Activated CD8-positive, alpha-beta memory T cell treated with anti-CD3 and anti-CD28 coated beads for 36 hours (primary cell): ENCODE measurements at places on chromosomes 3 and 15. TPM values are rescaled to one million over a fixed set of nuclear protein-coding genes. Genes with fewer than 3 reads are reported as not detected.

Gene ACP3
- not detected for total RNA-seq

Gene SNX22
- 0.76 TPM for total RNA-seq

Gene CNTN3
- not detected for total RNA-seq

Gene SLC28A1
- not detected for total RNA-seq

Gene ARNT2
- not detected for total RNA-seq

Gene CEP70
- total RNA-seq, result 6.6 TPM

Gene MST1R
- 0.99 TPM for total RNA-seq

Gene SEMA3B
- total RNA-seq, result 0.46 TPM

Gene GOLGA8N
- total RNA-seq, result 1.0 TPM

Gene IL17RB
- total RNA-seq, result 0.36 TPM

Gene PTH1R
- total RNA-seq, result not detected

Gene SETMAR
- total RNA-seq, result 16.4 TPM

Gene LYZL4
- not detected for total RNA-seq

Gene FEZF2
- not detected for total RNA-seq

Gene PARP14
- total RNA-seq, result 40.7 TPM

Gene CTXND1
- total RNA-seq, result not detected

Gene PP2D1
- total RNA-seq, result not detected

Gene KLHL25
- 4.7 TPM for total RNA-seq

Gene GOLGA6A
- not detected for total RNA-seq

Gene DUOXA2
- total RNA-seq, result not detected

Gene ACTRT3
- 2.5 TPM for total RNA-seq

Gene PCSK6
- 1.1 TPM for total RNA-seq

Gene RETNLB
- not detected for total RNA-seq

Gene C3orf70
- 0.06 TPM for total RNA-seq

Gene CCDC13
- total RNA-seq, result 0.42 TPM

Gene ADAMTS17
- 1.6 TPM for total RNA-seq

Gene LIPC
- 1.1 TPM for total RNA-seq

Gene MAP1A
- total RNA-seq, result 0.82 TPM

Gene ANKRD63
- total RNA-seq, result not detected

Gene SYNPR
- total RNA-seq, result not detected

Gene GP5
- total RNA-seq, result 0.08 TPM

Gene KLHL40
- not detected for total RNA-seq

Gene UROC1
- total RNA-seq, result not detected

Gene ATP13A3
- total RNA-seq, result 213 TPM

Gene SAMMSON
- total RNA-seq, result not detected

Gene THSD4
- not detected for total RNA-seq

Gene CCDC80
- not detected for total RNA-seq

Gene HTR3E
- total RNA-seq, result not detected

Gene PPCDC
- total RNA-seq, result 34.2 TPM

Gene AADACL2
- total RNA-seq, result not detected

Gene BHLHE40
- 265 TPM for total RNA-seq

Gene LRRIQ4
- total RNA-seq, result 0.25 TPM

Gene EFL1
- 23.3 TPM for total RNA-seq
